Lower lobe of right lung (tissue), 2 donors: ENCODE measurements at places on chromosomes 1 and 21. TPM values are rescaled to one million over a fixed set of nuclear protein-coding genes. Genes with fewer than 3 reads are reported as not detected.

DNA sequence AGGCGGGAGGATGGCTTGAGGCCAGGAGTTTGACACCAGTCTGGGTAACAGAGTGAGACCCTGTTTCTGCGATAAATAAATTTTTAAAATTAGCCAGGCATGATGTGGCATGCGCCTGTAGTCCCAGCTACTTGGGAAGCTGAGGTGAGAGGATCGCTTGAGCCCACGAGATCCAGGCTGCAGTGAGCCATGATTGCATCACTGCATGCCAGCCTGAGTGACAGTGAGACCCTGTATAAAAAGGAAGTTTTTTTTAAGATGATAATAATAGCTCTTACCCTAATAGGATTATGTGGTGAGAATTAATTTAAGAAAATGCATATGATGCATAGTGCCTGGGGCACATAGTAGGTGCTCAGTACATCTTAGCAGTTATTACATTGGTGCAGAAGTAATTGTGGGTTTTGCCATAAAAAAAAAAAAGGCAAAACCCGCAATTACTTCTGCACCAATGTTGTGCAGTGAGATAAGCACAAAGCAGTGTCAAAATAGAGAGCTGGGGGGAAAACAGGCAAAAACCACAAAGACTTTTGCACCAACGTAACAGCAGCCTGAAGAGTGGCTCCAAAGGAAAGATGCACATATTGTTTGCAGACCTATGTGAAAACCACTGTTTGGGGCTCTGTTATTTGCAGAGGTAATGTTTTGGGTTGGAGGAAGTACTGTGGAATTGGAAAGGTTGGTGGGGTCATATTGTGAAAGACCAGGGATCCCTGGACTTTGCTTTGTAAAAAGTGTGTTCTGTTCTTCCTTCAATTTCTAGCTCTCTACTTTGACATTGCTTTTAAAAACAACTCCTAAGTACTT, 72.4 kb downstream of the PLXNA2 start:
- DNase-seq: no peak

The POGK gene
- total RNA-seq: 58.2 TPM

- DNase-seq: no peak
Measured at GRCh38 chr1:235648407-235648907, 1.1 kb downstream of the GNG4 start.

The IVL gene
- 0.24 TPM for total RNA-seq

The AK5 gene
- total RNA-seq: 1.0 TPM

DNA sequence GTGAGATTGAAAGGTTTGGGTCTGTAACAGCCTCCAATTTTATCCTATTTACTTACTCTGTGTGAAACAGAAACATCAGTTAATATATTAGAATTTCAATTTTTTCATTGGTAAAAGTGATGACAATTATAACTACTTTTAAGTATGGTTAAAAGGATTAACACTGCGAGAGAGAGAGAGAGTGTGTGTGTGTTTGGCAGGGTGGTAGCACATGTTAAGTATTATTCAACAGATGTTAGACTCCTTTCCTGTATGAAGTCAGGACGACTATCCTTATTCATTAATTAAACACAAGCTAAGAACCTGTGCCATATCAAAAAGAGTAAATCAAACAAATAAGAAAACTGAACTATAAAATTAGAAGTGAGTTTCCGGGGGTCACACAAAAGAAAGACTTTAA, 662.5 kb downstream of the PLPP3 start:
- no peak for DNase-seq

The PIGC gene
- 22.8 TPM for total RNA-seq

GRCh38 chr1:45518910-45519309, 2.8 kb downstream of the PRDX1 start:
- no peak for DNase-seq

- DNase-seq: no peak
Measured at GRCh38 chr1:168396940-168397684, 116.4 kb downstream of the TBX19 start.

DNA sequence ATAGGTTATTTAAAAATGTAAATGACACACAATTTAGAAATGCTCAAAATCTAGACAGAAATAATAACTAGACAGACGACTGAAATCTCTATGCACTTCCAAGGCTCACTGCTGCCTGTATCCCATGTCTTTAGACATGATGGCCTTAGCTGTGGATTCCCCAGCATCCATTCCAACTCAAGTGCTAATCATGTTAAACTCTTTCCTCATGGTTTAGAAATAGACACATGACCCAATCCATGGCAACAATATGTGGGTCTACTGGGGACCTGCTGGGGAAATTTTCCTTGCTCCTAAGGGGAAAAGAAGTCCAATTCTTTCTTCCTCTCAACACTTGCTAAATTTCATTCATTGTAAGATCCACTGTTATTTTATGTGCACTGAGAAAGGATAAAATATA, 188.5 kb downstream of the SLC45A1 start:
- no peak for DNase-seq

DNA sequence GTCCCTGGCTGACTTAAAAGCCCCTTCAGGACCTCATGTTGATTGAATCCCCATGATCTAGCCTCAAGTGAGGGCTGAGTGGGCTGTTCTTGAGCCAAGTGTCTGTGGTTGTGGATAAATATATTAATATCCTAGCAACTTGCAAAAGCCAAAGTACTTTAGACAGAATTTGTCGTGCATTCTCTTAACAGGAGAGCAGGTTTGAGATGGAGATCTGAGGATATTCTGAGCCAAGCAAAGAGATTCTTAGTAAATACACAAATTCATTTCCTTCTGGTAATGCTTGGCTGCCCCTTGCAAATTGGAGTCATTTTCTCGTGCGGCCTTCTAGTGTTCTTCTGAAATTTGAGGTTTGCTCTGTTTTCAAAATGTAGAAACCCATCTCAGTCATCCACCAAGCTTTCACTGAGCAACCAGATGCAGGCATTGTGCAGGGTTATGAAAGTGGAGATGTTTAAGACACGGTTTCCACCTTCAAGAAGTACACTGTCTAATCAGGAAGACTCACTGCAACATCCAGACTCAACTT, 242.1 kb upstream of the JUN start:
- no peak for DNase-seq

- no peak for DNase-seq
Measured at GRCh38 chr1:76059451-76059850, 15.1 kb upstream of the ST6GALNAC3 start.

DNA sequence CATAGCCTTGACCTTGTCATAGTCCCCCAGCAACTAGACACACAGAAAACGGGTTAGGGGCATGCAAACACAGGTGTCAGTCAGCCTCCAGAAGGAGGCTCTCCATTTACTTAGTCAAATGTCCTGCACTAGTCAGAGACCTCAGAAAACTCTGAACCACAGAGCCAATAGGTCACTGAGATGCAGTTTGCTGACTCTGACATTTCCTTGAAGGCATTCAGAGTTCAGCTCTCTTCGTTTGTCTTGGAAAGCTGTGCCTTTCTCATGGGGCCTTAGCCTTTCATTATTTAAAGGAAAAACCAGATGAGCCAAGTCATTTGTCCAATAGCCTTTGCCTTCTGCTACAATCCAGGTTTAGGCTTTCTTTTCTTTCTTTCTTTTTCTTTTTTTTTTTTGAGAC, 3.5 kb downstream of the OLFML2B start:
- DNase-seq: no peak

- no peak for DNase-seq
Measured at GRCh38 chr1:164803366-164803765, 244.4 kb downstream of the PBX1 start.

The GUCA2B gene
- total RNA-seq: not detected

- no peak for DNase-seq
Measured at GRCh38 chr1:229062135-229062534, 208.8 kb upstream of the RAB4A start.

- DNase-seq: no peak
Measured at GRCh38 chr1:238649200-238649599, 737.2 kb upstream of the CHRM3 start.

GRCh38 chr1:89865498-89866382, 44.9 kb downstream of the LRRC8D start:
- no peak for DNase-seq

DNA sequence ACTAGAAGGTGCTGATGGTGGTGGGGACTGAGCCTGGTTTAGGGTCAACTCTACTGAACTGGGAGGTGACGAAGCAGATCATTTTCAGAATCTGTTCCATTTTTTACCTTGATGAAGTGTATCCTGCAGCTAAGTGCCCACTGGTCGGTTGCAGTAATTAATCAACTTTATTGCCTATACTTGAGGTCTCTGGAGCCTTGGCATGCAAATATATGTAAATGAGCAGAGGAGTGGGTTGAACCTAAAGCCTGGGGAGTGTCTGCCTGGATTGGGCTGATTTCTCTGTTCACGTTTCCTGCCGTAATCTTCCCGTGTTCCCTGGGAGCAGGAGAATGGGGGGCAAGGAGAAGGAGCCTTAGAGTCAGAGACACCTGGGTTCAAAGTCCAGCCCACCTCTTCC, 286.8 kb downstream of the PTPRU start:
- no peak for DNase-seq

GRCh38 chr1:5769760-5770159, 222.5 kb downstream of the NPHP4 start:
- no peak for DNase-seq

The OR2G6 gene
- total RNA-seq: not detected

The PER3 gene
- 35.6 TPM for total RNA-seq

GRCh38 chr1:164787834-164788231, 228.8 kb downstream of the PBX1 start:
- no peak for DNase-seq

DNA sequence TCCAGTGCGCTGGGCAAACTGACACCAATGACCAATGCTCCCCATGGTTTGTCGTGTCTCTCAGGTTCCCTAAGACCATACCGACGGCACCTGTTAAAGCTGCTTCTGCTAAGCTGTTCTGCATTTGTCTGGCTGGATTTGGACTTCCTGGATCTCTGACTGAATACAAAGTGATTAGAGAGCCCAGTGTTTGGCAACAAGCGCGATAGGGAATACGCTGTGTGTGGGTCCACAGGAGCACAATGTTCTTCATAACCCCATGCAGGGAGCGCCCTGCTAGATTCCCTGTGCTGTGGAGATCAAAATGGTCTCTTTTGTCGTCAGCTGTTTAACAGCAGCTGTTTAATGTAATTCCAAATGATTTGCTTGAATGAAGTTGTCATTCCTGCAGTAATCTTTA, 26.0 kb upstream of the ESRRG start:
- DNase-seq: no peak

GRCh38 chr1:221437171-221437570, 304.7 kb downstream of the DUSP10 start:
- DNase-seq: no peak

DNA sequence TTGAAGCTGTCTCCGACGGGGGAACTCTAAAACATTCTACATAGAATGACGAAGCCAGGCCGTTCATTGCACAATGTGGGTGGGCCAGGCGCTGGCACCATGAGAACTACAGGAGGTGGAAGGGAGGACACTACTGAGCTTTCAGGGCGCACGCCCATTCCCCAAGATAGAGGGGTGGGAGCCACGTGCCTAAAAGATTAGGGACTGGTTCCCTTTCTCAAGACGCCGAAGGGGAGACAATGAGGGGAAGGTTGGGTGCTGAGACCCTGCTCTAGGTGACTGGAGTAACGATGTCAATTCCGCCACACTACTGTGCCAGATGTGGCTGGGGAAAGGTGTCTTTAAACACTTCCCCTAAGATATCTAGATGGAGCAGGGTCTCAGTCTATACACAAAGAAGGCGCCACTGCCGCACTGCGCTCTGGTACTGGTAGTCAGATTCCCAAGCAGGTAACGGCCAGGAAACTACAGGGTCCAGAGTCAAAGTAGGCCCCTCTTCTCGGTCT, 782 bp downstream of the CSDE1 start:
- peak; percentile 58 for DNase-seq

The CEP104 gene
- 53.9 TPM for total RNA-seq

DNA sequence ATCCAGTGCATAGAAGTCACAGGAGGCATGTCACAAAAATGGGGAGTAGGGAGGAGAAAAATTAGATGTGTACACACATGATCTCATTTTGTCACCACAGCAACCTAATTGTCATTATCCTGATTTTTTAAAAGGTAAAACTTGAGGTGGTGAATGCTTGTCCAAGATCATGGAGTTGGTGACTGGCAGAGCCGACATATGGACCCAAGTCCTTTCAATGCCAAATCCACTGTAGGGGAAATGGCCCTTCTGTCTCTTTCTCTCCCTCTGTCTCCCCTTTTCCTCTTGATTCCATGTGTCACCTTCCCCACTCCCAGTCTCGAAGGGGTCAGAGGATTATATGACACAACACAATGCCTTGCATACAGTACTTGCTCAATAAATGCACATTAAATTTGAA, 65.7 kb upstream of the JUN start:
- DNase-seq: no peak

- no peak for DNase-seq
Measured at GRCh38 chr1:209746451-209747165, 9.2 kb upstream of the TRAF3IP3 start.
